ENCODE measurements at places on chromosomes 16 and 17.

DNA sequence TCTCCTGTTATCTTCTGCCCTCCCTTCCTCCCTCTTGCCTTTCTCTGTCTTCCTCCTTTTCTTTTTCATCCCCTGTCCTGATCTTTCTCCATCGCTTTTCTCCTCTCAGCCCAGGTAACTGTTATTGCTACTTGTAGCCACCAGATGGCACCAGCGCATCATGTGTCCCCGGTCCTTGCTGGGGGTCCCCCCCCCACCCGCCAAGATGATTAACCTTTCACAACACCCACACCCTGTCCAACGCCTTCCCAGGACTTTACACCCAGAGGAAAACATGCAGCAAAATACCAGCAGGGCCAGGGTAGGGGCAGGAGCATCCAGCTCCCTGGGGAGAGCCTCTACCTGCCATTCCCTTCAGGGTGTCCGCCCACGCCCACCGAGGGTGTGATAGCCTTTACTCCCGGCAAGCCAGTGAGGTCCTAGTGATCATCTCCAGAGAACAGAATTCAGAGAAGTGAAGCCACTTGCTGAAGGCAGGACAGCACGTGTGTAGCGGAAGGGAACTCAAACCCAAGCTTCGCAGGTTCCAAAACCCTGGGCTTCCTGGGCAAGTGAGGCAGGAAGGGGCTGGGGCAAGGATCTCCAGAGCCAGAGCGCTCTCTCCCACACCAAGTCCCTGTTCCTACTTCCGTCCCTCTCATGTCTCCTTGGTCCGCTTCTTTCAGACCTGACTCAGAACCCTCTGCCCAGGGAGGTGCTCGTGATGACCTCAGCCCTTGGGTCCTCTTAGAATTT is 13.4 kb upstream of the TAC4 start:
- DNase-seq, result peak; percentile 75

DNA sequence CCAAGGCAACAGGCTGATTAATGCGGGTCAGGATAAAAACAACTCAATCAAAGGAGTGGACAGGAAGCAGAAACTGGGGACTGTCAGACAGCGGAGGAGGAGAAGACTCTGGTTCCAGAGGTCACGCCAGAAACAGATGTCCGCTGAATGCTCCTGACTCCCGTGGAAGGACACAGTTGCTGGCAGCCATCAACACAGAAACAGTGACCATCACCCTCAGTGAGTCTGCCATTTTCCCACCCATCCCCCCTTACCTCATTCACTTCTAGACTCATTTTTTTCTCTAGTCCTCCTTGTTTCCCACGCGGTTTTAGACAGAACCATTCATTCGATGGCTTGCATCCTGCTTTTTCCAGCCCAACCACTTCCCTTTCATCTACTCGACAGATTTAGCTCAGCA is 40.9 kb downstream of the DHRS7C start:
- no peak for DNase-seq

- no peak for DNase-seq
These were observed 10.4 kb downstream of the NHERF2 start for GRCh38 chr16:2037115-2037514.

GRCh38 chr17:34098699-34099098 is 156.4 kb upstream of the CCL2 start:
- no peak for DNase-seq

GRCh38 chr17:56125830-56126819 is 27.1 kb upstream of the ANKFN1 start:
- DNase-seq, result peak; percentile 71

- DNase-seq, result peak; percentile 65
These were observed 775 bp downstream of the CYTH1 start for GRCh38 chr17:78781104-78781892.

GRCh38 chr17:31838636-31839225 is 20.3 kb downstream of the COPRS start:
- no peak for DNase-seq

DNA sequence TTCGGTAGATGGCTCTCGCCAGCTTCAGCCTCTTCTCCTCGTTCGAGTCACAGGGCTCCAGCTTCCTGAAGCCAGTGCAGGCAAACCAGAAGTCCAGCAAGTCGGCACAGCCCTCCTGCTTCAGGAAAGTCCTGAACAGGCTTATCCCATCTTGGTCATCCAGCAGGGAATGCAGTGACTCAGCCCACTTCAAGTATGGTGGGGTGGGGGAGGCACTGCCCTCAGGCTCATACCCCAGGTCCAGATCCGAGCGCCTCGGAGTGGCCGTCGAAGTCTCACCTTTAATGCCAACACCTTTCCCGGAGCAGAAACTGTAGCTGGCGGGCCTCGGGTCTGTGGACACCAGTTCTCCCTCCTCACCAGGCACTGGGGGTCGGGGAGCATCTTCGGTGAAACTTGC is 5.9 kb downstream of the AXIN1 start:
- DNase-seq, result no peak

DNA sequence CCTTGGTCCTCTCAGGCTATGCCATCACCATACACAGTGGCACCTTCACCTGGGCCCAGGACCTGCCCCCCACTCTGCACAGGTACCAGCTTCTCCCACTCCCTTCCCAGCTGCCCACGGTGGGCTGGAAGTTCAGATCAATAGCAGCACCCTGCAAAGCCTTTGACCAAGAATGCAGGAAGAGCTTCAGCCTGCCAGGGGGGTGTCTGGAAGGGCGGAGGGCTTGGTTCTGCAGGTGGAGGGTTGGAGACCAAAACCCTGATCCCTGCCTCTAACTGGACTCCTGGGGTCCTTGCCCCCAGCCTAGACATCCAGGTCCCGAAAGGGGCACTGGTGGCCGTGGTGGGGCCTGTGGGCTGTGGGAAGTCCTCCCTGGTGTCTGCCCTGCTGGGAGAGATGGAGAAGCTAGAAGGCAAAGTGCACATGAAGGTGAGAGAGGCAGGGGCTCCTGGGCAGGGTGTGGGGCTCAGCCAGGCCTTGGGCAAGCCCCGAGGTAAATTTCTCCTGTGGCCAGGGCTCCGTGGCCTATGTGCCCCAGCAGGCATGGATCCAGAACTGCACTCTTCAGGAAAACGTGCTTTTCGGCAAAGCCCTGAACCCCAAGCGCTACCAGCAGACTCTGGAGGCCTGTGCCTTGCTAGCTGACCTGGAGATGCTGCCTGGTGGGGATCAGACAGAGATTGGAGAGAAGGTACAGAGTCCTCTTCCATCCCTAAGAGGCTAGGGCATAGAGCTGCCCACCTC is 34.3 kb downstream of the ABCC3 start:
- no peak for DNase-seq

GRCh38 chr16:57882206-57882605 is 79.9 kb upstream of the KIFC3 start:
- no peak for DNase-seq

GRCh38 chr17:80441133-80441578 is 26.2 kb downstream of the ENDOV start:
- peak; percentile 75 for DNase-seq

- peak; percentile 76 for DNase-seq
These were observed 292.0 kb upstream of the CCL2 start for GRCh38 chr17:33962857-33963655.

GRCh38 chr17:79939094-79939435 is 96.6 kb downstream of the TBC1D16 start:
- no peak for DNase-seq

GRCh38 chr17:77352996-77353395 is 212.2 kb downstream of the SEC14L1 start:
- no peak for DNase-seq

- no peak for DNase-seq
These were observed 26.7 kb downstream of the ITGAL start for GRCh38 chr16:30499284-30499683.

DNA sequence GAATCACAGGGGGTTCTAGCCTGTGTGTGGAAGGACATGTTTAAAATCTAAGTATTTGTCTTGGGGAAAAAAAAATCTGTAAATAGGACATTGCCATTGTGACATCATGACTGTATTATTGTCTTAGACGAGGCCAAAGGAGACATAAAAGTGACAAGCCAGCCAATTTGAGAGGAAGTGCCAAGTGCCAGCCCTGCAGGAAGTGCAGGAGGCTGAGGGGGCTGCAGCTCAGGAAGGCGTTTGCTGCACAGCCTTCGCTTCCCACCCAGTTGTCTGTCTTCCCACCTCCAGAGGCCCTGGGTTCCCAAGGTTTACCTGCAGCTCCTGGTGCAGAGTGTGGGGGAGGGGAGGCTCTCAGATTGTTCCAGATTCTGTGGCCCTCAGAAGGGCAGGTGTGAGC is 1.3 kb downstream of the ADCY7 start:
- peak; percentile 70 for DNase-seq

GRCh38 chr16:5442054-5442453 is 344.5 kb upstream of the EEF2KMT start:
- DNase-seq, result no peak

DNA sequence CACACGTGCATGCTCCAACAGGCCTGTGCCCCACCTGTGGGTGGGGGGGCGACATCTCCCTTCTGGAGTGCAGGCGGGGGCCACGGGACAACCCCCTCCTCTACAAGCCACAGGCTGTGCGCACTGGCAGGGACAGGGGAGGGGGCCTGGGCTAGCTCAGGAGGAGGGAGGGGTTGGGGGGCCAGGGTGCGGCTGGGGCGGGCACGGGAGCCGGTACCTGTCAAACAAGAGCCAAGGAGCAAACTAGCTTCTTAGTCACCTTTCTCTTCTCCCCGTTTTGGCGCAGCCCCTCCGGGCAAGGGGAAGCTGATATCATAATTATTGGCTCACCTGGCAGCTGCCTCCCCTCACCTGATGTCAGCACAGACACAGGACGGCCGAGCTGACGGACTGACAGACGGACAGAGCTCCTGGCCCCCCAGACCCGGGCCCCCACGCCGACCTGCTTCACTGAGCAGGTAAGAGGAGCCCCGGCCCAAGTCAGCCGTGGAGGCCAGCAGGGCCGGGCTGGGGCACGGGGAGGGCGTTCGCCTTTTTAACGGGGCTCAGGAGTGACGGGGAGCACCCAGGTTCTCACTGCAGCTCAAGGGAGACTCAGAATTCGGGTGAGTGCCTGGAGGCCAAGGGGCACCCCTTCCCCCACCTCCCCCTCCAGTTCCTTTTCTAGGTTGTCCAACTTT is at the start of gene FOXN1:
FOXN1 (plus strand) TSS at position 363 of the 680 bp plus-strand sequence. CDS start 17,622 bp downstream, outside the sequence.
- DNase-seq, result no peak

DNA sequence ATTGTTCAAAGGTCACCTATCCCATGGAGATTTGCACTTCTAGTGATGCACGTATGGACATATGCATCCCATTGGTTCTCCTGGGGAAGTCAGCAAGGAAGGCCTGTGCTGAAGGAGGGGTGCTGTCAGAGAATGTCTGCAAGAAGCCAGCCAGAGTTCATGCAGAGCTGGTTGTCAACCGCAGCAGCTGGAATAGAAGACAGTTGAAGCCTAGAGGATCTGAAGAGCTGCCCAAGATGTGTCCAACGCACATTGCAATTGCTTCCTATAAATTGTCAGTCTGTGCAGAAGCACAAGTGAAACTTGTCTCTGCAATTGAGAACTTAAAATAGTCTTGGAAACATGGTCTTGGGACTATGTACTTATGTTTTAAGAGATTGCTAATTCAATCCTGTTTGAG is 82.1 kb upstream of the CNTNAP4 start:
- no peak for DNase-seq

- DNase-seq, result no peak
These were observed 77.2 kb downstream of the TMC6 start for GRCh38 chr17:78051186-78051972.

- peak; percentile 52 for DNase-seq
These were observed 26.2 kb downstream of the TEKT5 start for GRCh38 chr16:10668322-10669045.

GRCh38 chr16:89593841-89594240 is 18.3 kb downstream of the CPNE7 start:
- no peak for DNase-seq

DNA sequence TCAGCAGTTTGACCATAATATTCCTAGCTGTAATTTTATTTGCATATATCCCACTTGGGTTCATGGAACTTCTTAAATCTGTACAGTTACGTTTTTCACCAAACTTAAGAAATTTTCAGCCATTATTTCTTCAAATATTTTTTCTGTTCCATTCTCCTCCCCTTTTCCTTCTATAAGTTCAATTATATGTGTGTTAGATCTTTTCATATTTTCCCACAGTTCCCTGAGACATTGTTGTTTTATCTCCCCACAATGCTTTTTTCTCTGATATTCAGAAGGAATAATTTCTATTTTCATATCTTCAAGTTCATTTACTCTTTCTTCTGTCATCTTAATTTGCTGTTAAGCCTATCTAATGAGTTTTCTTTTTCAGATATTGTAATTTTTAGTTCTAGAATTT is 26.1 kb downstream of the IKZF3 start:
- no peak for DNase-seq

GRCh38 chr17:66345264-66345663 is 42.9 kb downstream of the PRKCA start:
- DNase-seq, result no peak

DNA sequence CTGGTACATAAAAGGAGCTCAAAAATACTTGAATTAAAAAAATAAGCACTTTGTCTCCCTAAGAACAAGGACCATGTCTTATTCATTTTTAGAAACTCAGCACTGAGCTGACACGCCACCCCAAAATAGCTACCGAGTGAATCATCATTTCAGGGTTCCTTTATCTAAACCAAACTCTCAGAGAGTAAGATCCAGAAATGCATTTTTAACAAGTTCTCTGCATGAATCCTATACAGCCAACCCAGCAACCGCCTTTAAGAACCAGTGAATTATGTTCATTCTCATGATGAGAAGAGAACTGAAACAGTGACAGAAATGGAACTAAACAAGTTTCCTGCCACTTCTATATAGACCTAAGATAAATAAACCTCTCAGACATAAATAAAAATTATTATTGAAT is 8.7 kb downstream of the C16orf87 start:
- DNase-seq, result no peak

- no peak for DNase-seq
These were observed 100.1 kb downstream of the TMEM100 start for GRCh38 chr17:55622547-55622946.

DNA sequence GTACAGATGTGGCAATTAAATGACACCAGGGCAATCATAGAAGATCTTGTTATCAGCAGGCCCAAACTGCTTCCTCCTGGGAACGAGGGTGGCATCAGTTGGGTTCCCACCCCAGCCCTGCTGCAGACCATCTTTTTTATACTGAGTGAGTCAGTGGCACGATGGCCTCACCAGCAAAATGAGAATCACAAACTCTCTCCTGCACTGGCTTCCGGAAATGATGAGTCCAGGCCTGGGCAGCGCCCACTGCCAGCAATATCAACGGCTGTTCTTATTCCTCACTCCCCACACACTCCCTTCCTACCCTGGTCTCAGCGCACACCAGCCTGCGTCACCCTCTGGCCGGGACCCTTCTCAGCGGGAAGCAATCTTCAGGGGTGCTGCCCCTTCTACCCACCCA is 340.3 kb downstream of the FOXL1 start:
- DNase-seq, result no peak

All from hematopoietic multipotent progenitor cell treated with erythropoietin and hydrocortisone succinate and interleukin-3 and kit ligand, for 4 days (in vitro differentiated cells).